NCI-H2081 treated with DMSO at 0.1 percent for 48 hours (cell line): ENCODE measurements at places on chromosomes 2 and 18.

DNA sequence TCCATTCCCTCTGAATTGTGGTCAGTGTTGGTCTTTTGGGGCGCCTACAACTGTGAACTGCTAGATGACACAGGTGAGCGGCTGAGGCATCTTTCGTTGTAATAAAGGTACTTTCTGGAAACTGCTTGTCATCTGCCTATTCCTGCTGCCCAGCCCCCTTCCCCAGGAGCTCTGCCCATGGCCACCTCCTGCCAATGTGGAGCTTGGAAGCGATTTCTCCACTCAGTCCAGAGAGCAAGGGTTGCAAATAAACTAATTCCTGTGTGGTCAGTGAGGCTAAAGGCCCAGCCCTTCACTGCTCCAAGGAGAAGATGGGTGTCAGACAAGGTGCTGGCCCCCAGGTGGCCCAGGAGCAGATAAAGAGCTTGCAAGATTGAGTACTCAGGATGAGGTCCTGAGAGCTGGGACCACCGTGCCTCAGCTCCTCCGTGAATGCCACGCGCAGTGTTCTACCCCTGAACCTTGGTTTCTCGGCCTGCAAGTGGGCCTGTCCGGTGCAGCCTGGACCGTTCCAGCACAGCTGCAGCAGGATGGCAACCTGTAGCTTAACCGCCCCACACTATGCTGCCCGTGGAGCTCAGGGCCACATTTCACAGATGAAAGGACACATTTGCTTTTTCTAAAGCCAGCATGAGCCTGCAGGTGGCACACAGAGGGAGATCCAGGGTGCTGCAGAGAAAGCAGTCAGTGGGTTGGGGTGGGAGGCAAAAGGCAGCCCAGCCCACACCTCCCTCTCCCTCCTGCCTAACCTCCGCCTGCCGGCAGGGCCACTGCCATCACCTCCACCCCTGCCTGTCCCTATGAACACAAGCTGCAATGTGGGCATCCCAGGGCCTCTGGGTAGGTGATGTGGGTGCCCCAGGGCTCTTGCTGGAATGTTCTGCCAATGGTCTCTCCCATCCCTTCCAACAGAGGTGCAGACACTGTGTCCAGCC, 78.7 kb upstream of the OTOF start:
- no peak for DNase-seq

GRCh38 chr2:241885291-241885945, 15.9 kb downstream of the RTP5 start:
- DNase-seq, result no peak

DNA sequence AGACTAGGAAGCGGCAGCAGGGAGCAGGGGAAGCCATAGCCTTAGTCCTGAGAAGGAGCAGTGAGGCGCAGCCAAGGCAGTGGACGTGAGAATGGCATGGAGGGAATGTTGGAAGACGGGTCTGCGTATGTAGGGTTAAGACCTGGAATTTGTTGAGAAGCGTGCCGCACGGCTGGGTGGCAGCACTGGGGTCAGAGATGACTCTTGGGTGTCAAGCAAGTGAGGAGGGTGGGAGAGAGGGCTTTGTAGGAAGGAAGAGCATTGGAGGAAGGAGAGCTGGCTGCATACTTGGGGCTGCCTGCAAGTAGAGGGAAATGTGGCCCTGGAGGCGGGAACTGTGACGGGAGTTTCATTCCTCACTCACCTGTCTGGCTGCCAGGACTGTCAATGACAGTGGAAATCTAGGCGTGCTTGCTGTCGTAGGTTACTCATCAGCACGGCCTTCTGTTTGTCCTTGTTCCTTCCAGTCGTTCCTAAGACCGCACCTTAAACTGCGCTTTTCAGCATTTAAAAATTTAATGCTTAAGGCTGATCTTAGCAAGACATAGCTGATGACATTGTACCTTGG, 108.0 kb downstream of the ITGB1BP1 start:
- no peak for DNase-seq

GRCh38 chr18:74499633-74500032, 3.5 kb downstream of the CNDP2 start:
- no peak for DNase-seq

DNA sequence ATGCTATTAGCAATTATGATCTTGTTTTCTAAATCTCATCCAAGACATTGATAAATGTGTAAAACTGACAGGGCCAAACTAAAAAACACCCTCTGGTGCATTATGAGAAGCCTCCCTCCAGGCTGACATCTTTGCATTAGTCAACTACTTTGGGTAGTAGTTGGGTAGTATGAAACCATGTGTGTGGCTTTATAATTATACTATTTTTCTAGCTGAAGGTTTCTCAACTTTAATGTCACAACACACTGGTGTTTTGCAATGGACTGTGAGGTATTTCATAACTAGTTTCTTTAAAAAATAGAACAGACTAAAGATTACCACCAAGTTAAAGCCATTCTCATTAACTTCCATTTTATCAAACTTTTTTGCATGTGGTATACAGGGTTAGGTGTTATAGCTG, 73.1 kb upstream of the RBMS1 start:
- DNase-seq, result no peak

DNA sequence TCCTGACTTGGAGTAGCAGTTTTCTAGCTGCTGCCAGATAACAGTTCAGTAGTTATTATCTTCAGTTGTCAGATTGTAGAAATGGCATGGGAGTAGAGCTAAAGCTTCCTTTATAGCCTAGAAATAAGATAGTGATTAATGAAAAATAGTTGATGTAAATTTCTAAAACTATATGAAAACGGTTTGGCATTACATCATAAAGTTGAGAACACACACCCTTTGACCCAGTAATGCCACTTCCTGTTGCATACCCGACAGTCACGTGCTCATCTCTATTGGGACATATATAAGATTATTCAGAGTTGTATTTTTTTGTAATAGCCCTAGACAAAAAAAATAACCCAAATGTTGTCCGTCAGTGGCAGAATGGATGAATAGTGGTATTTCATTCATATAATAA, 39.4 kb upstream of the ASB1 start:
- no peak for DNase-seq

DNA sequence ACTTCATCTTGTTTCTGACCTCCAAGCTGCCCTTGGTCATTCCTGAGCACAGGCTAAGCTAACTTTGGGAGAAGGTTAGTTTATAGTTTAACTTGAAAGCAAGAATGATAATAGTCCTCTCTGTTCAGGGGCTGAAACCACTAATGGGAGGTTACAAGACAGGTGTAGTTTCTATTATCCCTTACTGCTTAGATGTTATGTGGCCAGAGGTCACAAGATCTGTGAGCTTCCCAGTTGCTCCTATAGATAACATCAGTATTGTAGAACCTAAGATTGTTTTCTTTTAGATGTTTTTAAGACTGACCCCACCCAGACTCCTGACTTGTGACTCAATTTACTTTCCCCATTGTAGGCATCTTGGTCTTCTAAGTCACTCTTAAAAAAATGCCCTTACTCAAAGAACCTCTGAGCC, 94.8 kb upstream of the LPIN2 start:
- DNase-seq, result no peak

- no peak for DNase-seq
These were observed 600.1 kb upstream of the ZNF804A start for GRCh38 chr2:183998041-183998796.

DNA sequence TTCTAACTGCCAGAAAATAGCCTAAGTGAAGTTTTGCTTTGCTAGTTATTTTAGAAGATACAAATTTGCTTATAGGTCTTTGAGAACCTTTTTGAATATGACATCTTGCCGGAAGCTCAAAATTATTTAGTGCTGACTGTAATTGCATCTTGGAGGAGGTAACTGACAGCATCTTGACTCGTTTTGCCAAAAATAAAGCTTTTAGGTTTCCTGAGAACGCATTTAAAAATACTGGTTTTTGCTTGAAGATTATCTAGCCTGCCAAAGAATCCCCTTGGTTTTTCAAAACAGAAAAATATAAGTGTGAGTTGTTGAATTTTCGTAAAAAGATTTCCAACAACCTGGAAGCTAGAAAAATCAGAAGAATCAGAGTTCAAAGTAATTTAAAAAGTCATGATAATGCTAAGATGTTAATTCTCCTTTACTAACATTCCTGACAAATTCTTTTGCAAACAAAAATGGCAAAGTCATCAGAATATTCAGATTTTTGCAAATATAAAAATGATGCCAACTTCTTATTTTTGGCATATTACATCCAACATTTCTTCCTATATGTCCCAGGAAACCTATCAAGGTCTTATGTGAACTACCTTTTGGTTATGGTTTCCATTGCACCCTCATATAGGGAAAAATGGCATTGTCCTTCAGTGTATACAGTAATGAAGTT, 178.0 kb upstream of the SLC8A1 start:
- DNase-seq, result no peak

DNA sequence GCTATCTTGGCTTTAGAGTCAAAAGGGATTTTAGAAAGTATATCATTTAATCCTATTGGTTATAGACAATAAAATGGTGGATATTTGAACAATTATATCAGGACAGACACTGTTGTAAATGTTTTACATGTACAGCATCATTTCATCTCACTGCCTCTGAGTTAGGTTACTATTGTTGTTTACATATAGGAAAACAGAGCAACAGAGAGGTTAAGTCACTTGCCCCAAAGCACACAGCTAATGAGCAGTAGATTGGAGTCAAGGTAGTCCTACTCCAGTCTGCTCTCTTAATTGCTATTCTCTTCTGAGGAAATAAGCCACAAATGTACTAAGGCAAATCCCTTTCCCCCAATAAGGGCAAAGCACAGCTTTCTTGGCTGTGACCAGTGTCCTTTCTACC, 142.9 kb downstream of the MTX2 start:
- DNase-seq, result no peak

DNA sequence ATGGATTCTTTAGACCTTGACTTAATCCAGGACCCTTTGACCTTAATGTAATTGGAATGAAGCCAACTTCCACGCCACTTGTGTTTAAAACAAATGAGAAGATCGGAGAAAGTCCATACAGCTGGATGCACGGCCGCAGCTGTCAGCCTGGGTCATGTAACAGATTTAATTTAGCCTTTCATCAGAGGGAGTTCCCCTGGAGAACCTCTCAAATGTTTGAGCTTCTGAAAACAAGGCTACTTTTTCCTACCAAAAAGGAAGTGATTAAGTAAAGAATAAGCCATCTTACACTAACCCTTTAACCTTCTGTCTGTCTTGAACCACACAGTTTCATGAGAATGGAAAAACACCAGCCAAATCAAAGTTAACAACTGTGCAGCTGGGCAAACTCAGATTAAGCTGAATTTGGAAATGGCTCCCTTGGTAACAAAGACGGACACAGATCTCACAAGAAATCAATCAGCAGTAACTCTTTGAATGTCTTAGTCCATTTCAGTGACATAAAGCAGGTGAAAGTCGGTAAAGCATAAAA, 103.6 kb downstream of the DOCK10 start:
- DNase-seq, result no peak

- DNase-seq, result no peak
These were observed 84.3 kb downstream of the RAPGEF4 start for GRCh38 chr2:172819943-172820342.

DNA sequence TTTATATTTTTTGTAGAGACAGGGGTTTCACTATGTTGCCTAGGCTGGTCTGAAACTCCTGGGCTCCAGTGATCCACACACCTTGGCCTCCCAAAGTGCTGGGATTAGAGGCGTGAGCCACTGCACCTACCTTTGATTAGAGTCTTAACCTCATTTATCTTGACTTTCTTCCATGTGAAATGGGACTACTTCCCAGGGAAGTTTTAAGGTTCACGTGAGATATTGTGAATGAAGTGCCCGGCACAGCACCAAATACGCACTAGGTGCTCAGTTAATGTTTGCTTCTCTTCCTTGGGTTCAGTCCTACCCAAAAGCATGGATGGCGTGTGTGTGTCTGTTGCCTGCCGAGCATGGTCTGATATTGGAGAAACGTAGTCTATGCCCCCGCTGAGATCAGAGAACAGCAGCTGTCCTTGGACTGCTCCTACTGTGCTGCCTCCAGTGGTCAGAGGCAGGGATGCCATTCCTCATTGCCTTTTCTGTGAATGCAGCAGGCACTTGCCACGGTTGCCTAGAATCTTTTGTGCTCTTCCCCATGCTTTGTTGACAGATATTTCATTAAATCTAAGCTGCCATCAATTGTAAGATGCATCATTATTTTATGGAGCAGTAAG, 12.3 kb upstream of the TFCP2L1 start:
- DNase-seq, result no peak

DNA sequence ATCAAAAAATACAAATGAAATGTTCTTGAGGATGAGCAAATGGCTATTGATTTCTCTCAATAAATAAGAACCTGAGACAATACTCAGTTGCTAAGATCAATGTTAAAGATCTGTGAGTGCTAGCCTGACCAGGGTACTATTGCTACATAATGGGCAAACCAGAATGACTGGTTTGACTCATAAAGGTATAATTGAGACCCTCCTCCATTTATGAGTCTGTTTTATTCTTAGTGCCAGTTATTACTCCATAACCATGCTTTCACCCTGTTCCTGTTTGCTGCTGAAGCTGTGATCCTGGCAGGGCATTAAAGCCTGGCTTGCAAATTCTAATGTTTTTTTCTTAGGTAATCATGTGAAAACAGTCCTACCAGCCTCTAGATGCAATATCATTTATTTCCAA, 56.6 kb upstream of the PPM1B start:
- no peak for DNase-seq

GRCh38 chr2:240348522-240348921, 86.9 kb upstream of the GPC1 start:
- DNase-seq, result no peak

DNA sequence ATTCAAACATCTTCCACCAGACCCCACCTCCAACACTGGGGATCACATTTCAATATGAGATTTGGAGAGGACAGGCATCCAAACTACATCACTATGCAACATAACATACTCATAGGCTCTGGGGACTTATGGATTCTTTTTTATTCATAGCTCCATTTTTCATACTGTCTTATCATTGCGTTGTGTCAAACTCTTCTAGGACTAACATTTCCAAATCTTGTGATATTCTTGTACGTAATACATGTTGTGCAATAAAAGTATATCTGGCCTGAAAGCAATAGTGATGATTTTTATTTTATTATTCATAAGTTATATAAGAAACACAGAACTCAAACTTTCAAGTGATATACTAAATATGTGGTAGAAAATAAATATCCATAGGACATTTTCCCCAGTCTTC, 60.6 kb upstream of the ACTR3 start:
- no peak for DNase-seq

- DNase-seq, result no peak
These were observed 59.1 kb downstream of the SP100 start for GRCh38 chr2:230475143-230475542.

DNA sequence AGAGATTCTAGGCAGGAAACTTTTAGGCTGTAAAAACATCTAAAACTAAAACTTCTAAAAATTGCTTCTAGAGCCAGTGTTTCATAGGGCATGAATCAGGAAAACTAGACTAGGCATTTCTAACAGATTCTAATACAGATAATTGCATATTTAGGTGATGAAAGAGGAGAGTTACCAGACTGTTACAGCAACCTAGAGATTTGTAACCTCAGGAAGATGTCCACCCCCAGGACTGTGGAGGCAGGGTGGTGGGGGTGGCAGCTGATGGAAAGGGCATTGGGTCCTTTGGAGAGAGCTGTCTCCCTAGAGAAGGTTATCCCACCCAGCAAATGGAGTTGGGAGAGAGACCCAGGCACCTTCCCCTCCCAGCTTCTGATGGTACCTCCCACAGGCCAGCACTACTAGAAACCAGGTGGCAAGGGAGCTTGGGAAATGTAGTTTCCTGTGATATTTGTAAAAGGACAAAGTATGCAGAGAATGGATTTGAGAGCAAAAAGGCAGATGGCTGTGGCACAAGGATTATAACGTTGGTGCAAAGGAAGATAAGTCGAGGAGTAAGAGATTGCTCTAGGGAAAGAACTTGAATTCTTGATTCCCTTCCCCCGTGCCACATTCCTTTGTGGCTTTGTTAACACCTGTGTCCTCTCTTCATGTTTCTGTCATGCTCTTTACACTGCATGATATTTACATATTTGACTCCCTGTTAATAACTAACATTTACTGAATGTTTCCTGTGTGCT, 75.6 kb upstream of the MGAT5 start:
- DNase-seq, result no peak
